NCI-H187 (cell line): ENCODE measurements at places on chromosomes 5 and 9.

DNA sequence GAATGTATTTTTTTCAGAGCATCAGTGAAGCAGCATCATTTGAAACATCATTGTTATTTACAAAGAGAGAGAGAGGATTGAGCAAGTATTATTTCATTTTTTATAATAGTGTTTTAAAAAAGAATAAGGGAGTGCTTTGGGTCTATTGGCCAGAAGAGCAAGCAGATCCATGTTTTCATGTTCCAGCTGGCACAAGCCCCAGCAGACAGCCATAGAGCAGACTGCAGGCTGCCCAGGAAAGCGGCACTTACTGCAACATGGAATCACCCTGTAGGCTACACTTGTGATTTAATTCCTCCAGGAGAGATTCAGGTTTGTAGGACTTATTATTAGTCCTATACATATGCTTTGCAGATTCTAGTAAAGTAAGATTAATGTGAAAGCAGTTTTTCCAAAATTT is 407.0 kb upstream of the GRAMD2B start:
- DNase-seq: no peak

DNA sequence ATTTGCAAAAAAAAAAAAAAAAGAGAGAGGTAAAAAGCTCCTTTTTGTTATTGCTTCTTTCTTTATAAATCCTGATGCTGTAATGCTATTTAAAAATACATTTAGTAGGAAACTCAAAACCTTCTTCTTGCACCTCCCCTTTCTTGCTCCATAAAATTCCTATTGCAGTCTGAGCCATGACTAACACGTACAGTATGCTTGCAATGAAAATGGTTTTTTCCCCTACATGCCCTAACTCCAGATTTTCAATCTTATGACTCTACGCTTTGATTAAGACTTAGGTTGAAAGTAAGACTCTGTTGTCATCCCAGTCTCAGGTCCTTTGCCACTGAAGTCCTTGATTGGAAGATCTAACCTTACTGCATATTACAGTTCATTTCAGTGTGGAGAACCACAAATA is 23.9 kb downstream of the FGF10 start:
- no peak for DNase-seq

DNA sequence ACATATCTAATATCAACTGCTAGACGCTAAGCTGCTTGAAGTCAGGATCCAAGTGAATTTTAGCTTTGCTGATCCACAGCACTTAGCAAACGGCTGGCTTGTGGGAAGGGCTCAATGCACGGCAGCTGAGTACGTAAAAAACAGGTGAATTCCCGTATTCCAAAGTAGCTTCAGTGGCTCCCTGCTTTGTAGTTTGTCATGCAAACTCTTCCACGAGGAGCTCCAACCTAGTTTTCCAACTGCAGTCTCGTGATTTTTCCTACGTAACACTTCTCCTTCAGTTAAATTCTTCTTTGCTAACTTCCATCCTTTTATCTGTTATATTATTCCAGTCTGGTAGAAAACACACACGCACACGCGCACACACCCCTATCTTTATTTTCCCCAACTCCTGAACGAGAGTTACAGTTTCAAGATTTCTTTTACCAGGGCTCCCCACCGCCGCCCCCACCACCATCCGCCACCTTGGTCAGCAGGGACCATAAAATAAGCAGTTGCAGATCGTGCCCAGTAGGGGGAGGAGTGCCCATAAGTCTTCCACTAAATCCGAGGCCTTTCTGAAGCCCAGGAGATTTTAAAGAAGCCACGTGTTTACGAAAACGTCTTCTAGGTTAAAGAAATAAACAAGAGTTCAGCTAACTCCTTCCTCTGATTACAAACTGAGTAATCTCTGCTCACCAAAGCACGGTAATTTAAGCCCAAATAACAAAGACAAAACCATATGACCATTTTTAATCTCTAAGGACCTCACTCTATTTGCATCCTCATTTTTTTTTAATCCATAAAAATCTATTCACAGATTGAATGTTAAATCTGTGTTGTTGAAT is 34.8 kb upstream of the TRIO start:
- DNase-seq: peak; percentile 38

DNA sequence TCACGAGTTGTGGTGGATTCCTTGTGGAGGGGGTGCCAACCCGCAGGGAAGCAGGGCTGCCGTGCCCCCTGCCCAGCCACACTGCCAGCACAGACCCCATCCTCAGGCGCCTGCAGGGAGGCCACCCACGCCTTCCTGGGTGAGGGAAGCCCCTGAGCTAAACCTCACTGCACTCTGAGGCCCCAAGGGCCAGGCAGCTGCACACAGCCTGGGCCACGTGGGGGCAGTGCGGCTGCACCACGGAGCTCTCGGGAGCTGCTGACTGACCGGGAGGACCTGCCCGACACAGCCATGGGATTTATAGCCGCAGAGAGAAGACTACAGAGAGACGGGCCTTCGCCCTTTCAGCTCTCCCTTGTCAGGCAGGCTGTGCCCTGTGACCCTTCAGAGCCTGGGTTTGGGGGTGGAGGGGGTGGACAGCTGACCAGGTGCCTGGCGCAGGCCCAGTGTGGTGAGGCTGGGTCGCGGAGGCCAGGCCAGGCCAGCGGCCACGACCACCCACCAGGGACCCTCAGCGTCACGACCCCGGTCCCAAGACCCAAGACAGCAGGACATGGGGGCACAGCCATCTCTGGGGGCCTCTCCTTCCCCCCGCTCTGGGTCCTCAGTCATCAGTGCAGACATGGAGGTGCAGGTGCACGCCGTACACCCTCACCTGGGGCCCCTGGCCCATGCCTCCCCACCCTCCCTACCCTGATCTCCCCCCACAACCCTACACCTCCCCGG is 4.3 kb upstream of the AHRR start:
- DNase-seq: peak; percentile 54

DNA sequence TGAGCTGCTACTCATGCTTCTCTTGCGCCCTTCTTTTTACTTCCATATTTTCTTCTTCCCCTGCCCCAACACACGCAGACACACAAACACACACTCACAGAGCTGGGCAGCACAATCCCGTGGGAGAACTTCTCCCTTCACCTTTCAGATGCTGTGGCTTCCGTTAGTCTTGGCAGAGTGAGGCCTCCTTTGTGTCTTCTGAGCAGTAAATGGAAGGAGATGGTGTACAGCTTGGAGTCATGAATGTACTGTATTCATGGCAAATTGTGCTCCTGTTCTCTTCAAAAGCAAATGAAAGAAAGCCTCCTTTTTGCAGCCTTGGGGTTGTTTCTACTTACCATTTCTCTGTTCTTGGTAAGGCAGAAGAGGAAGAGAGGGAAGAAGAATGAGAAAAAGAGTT is 456.6 kb upstream of the TLE4 start:
- no peak for DNase-seq

GRCh38 chr9:22158927-22159346 is 149.8 kb upstream of the CDKN2B start:
- DNase-seq: no peak

GRCh38 chr9:92807031-92807756 is 42.6 kb upstream of the BICD2 start:
- DNase-seq: peak; percentile 9

DNA sequence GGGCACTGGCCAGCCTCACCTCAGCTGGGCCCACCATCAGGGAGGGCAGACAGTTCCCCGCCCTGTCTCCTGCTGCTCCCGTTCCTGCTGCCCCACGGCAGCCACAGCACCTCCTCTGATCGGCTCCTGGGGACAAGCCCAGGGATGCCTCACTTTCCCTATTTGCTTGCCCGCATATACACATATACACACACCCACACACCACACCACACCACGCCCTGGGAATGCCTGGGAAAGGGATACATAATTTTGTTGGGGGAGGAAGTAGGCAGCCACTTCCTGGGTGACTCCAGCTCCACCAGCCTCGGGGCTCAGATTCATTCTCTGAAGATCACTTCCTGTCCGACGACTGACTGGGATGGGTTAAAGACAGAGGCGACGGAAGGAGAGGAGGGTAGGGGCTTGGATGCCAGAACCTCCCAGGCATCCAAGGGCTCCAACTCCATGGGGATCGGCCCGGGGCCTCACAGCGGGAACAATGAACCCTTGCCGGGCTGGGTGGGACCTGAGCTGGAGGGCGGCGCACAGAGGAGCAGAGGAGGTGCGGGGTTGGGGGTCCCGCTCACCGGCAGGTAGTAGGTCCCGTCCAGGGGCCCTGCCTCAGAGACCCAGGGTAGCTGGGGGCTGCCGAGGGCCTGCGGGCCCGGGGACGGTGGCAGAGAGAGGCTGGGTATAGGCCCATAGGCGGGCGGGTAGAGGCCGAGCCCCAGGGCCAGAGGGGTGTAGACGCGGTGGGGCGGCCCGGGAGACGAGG is 2.0 kb upstream of the MZB1 start:
- no peak for DNase-seq

DNA sequence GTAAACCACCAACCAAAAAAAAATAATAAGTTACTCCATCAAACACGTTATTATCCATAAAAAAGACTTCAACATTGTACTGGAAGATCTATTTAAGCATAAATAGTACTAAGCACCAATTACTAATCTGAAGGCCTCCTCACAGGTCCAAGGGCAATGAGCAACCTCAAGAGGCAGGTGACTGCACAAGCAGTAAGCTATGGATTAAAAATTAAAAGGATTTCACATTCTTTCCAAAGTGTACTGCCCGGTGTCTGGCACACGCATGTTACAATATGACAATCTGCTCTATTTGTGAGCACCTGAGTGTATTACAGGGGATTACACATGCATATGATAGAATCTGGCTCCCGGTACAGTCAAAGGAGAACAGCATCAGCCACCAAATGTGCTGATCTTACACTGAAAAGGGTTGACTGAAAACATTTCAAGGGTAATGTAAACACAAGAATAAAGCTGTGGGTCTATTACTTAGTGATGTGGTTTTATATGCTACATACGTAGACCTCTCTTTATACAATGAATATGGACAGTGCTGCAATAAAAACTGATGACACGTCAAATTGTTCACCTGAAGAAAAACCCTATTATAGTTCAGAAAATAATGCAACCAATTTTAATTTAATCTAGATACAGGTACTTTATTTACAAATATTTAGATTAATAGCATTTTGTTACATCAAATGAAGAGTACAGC is 22.8 kb downstream of the RAB14 start:
- DNase-seq: no peak

DNA sequence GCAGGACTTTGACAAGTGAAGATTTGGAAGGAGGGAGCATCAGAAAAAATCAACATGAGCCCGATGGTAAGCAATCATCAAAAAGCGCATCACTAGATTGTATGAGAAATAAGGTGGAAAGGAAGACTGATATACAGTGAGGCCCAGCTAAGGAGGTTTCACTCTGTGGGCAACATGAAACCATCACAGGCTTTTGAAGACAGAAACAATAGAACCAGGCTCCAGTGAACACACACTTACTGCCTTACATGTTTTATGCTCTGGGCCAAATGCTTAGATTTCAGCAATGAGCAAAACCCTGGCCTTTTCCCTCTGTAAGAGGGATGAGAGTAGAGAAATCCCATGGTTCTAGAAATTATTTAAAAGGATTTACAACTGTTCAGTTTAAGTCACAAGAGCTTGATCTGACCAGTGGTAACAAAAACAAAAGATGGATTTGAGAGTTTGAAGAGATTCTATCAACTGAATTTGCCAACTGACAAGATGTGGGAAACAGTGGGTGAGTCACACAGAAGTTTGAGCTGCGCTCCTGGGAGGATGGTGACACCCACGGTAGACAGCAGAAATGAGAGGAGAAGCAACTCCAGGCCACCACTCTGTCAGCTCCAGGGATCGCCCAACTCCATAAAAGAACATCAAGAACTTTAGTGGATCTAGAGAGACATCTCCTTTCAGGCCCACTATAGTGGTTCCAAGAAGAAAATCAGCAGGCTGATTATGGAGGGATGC is 261.8 kb downstream of the MCTP1 start:
- no peak for DNase-seq

DNA sequence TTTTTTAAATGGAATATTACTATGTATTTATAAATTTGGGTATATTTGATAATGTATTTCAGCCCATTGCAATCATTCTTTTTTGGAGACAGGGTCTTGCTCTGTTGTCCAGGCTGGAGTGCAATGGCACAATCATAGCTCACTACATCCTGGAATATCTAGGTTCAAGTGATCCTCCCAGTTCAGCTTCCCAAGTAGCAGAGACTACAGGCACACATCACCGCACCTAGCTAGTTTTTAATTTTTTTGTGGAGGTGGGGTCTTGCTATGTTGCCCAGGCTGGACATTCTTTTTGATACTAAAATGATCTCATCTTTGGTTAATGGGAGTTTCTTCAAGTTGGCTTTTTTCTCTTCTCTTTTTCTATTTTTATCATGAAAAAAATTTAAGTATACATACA is 91.3 kb downstream of the UNC13B start:
- DNase-seq: no peak

DNA sequence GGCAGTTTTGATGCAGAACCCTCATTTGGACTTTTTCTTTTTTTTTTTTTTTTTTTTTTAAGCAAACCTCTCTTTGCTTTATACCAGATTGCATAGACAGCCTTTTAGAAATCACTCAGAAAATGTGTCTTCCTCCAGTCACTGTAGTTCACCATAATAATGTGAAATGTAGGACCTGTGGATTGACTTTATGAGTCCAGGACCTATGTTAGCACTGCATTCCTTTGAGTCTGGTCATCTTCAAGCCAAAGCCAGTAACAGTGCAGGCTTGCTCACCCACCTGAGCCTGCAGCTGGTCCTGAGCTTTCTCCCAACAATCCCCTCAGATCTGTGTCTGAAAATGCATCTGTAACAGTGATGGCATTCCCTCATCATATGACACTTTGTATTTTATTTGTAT is 110.7 kb upstream of the NFIL3 start:
- no peak for DNase-seq

DNA sequence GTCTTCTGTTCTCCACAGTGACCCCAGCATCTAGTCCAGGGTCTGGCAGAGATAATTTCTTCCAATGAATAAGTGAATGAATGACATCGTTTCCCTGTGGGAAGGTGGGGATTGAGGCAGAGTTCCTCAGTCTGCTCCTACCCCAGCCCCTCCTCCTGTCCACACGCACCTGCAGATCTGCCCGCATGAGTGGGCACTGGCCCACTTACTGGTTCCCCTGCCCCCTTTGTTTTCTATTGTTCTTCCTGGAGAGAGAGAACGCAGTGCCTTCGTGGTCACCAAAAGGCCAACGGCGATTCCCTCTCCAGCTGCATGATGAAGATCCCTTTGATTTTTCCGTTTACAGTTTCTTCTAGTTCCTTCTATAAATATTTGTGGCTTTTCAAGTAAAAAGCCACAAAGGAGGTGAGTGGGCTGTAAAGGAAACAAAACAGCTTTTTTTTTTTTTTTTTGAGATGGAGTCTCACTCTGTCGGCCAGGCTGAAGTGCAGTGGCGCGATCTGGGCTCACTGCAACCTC is 5.8 kb upstream of the FPGS start:
- DNase-seq: no peak
